Fibroblast of skin of left quadriceps (primary cell): ENCODE measurements at places on chromosomes 11 and 22.

DNA sequence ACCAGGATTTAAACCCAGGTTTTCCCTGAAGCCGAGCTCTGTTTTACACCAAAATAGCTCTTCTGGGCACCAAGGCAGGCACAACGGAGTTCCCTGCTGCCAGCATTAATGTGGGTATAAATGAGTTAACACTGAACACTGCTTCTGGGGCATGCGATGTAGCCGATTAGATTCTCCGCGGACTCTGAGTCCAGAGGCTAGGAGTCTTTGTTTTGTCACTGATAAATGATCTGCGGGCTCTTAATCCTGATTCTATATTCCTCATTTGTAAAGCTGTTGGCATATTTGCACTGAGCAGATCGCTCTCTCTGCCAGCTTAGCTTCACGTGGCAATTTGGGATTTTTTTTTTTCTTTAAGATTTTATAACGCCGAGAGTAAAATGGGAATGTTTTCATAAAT is 16.8 kb upstream of the LDLRAD3 start:
- DNase-seq = no peak

DNA sequence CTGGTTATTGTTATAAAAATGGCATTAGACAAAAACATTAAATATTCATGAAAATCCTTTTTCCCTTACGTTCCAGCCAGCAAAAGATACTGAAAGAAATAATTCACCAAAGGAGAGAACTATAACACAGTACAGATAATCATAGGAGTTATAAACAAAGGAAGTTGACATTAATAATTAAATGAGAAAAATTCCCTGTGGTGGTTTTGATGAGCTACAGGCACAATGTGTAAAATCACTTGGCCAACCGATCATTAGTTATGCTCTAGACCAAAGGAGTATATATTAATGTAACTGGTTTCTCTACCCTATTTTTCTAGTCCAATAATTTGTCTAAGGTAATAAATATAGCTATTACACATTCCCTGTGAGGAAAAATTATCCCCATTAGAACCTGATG is 534.7 kb downstream of the CNTN5 start:
- DNase-seq = no peak

GRCh38 chr11:89358761-89359160 is 132.4 kb downstream of the NOX4 start:
- no peak for DNase-seq

DNA sequence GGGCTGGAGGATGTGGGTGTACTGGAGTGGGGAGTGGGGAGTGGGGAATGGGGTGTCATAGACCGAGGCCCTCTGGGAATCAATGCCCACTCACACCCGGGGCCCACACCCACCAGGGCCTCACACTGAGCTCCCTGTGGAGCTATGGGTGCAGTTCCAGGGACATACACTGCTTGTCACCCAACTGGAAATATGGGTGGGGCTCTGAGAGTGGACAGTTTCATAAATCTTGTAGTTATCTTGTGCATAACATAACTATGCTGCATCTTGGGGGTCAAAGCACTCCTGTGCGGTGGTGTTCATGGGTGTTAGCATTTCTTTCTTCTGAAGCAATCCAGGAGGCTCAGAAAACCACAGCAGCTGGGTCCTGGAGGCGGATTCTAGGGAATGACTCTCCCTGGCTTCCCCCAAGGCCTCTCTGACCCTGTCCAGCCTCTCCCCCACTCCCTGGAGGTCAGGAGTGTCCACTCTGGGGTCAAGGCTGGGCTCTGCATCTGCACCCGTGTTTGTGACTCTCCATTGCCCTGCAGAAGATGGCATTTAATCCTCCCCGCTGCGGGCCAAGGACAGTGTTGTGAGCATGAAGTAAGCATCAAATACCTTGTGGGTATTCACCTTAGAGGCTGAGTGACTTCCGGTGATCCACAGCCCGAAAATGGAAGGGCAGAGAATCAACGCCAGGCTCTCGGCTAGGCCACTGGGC is 172.5 kb downstream of the CTTN start:
- no peak for DNase-seq

DNA sequence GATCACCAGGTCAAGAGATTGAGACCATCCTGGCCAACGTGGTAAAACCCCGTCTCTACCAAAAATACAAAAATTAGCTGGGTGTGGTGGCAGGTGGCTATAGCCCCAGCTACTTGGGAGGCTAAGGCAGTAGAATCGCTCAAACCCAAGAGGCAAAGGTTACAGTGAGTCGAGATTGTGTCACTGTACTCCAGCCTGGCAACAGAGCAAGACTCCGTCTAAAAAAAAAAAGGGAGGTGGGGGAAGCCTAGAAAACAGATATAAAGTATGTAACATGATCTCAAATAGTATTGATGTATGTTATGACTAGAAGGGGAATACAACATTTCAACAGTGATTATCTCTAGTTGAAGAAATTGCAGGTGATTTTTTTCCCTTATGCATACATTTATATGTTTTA is 61.4 kb downstream of the SLC1A2 start:
- no peak for DNase-seq

- no peak for DNase-seq
These were observed 14.4 kb downstream of the GRAP2 start for GRCh38 chr22:39915295-39915726.

DNA sequence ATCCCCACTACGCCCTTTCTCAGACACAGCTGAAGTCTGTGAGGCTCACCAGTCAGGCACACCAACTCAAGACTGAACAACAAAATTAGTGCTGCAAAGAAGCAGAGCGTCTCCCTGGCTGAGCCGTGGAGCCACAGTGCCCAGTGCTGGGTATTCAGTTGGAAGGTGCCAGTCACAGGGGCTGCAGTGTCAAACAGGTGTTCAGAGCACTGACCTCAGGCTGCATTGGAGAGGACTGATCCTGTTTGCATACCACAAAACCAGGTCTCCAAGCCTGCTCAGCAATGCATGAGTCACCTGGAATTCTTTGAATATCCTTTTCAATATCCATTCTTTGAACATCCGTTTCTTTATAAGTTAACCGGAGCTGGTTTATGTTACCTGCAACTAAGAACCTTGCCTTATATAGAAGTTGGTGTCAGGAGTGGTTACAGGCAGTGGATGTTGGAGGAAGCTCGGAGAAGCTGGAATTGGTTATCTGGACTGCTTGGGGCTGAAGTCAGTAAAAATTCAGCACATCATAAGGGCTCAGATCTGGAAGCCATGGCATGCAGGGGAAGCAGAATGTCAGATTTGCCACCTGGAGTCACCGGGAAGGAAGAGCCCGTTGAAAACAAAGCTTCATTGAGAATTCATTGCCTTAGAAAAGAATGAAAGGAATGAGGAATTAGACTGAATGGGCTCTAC is 30.3 kb downstream of the PDGFB start:
- no peak for DNase-seq

DNA sequence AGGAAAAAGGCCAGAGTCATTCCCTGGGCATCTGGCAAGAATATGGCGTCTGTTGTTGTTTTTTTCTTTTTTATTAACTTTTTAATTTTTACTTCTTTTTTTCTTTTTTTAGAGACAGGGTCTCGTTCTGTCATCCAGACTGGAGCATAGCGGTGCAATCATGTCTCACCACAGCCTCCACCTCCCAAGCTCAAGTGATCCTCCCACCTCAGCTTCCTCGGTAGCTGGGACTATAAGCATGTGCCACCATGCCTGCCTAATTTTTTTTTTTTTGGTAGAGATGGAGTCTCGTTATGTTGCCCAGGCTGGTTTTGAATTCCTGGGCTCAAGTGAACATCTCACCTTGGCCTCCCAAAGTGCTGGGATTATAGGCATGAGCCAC is 54.0 kb upstream of the PRDM11 start:
- DNase-seq = no peak

DNA sequence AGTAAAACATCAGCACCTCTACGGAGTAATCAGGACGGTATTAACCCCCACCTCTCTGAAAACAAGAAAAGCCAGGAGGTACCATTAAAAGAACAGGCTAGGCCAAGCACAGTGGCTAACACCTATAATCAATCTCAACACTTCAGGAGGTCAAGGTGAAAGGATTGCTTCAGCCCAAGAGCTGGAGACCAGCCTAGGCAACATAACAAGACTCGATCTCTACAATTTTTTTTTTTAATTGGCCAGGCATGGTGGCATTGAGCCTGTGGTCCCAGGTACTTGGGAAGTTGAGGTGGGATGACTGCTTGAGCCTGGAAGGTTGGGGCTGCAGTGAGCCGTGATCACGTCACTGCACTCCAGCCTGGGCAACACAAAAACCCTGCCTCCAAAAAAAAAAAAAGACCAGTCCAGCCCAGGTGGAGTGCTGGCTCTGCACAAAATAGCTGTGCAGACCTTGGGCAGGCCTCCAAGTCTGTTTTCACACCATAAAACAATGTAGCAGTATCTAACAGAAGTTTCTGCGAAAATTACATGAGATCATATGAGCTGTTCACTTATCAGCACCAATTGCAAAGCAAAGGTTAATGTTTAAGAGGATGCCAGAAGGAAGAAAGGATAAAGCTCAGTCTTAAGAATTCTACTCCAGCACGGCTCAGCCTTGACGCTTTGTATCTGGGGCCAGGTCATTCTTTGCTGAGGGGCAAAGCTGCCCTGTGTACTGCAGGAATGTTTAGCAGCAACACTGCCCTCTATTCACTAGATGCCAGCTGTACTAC is 14.8 kb downstream of the CHKA start:
- DNase-seq = no peak

- DNase-seq = no peak
These were observed 86.0 kb upstream of the CADM1 start for GRCh38 chr11:115590254-115590653.

GRCh38 chr11:107222431-107222830 is 204.2 kb upstream of the GUCY1A2 start:
- DNase-seq = no peak

- no peak for DNase-seq
These were observed 81.1 kb downstream of the BDNF start for GRCh38 chr11:27619039-27619574.

- DNase-seq = no peak
These were observed 703.4 kb downstream of the NTM start for GRCh38 chr11:132073787-132074186.

- DNase-seq = peak; percentile 13
These were observed 46.6 kb upstream of the TCF20 start for GRCh38 chr22:42317008-42317407.

DNA sequence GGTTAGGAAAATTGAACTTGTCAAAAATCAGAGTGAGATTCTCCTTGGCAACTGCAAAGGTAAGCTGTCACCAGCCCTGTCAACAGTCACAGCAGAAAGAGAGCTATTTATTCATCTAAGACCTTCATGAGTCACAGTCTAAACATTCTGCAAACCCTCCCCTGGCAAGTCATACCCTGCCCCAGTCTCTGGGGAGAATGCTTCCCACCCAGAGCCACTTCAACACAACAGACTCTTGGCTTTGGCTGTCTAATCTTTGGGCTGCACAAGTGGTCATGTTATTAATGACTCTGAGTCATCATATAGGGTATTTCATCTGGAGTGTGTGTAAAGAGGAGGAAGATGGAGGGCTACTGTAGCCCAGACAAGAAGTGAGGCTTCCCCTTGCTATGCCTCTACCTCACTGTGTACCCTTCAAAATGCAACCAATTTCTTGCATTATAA is 153.4 kb downstream of the CCDC34 start:
- peak; percentile 95 for DNase-seq

GRCh38 chr11:118657238-118657637 is 22.2 kb downstream of the TREH start:
- no peak for DNase-seq

GRCh38 chr11:4809246-4809645 is 5.1 kb upstream of the OR52R1 start:
- DNase-seq = no peak

DNA sequence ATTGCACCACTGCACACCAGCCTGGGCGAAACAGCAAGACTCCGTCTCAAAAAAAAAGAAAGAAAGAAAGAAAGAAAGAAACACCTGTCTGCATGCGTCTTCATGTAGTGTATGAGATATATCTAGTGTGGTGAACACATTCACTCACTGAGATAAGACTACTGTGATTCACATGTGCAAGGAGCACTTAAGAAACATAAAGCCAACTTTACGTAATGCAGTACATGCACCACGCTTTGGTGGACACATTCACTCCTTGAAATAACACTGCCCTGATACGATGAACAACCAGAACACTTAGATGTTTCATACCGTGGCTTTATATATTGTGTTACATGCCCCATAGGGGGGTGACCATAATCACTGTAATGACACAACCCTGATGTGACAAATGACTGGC is 96.0 kb downstream of the MICAL3 start:
- no peak for DNase-seq

GRCh38 chr11:69770540-69770939 is 4.6 kb downstream of the FGF4 start:
- DNase-seq = no peak

DNA sequence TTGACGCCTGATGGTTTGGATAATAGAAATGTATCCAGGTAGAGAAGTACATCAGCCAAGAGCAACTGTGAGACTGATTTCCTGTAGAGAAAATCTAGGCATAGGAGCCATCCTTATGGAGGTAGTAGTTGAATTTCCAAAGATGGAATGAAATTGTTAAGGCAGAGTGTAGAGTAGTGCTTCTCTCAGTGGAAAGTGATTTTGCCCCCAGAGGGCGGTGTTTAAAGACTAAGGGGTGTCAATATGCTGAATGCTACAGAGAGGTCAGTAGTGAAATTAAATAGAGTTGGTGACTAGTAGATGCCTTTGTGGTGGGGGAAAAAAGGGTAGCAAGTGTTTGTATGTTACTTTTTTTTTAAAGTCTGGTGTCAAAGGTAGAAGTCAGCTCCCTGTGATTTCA is 54.5 kb downstream of the TRIM44 start:
- DNase-seq = no peak

GRCh38 chr11:119772076-119772475 is 43.1 kb upstream of the NECTIN1 start:
- DNase-seq = no peak

- no peak for DNase-seq
These were observed 19.2 kb upstream of the RRAS2 start for GRCh38 chr11:14378171-14378570.

- no peak for DNase-seq
These were observed 71.3 kb downstream of the ETS1 start for GRCh38 chr11:128515826-128516778.

DNA sequence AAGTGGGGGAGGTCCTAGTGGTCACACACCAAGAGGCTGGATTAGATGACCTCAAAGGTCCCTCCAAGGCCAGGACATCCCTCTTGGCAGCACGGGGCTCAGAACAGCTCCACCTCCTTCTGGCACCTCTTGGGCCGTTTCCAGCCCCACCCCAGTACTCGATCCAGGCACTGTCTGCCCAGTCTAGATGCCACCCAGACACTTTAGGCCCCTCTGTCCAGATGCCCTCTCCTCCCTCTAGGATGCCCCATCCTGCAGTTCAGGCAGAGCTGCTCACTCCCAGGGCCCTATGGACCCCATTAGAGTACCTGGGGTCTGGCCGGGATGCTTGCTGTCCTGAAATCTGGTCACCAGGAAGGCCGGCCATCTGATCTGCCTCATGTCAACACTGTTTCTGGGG is 34.7 kb upstream of the PRR5 start:
- no peak for DNase-seq

- DNase-seq = no peak
These were observed 529.8 kb upstream of the CADM1 start for GRCh38 chr11:116033931-116034553.

- DNase-seq = no peak
These were observed 113.8 kb upstream of the SLC5A12 start for GRCh38 chr11:26835611-26836010.

GRCh38 chr11:70078095-70078780 is at the start of gene ANO1:
TSS of gene ANO1 (plus strand) at chr11:70078317. CDS start at chr11:70078607, 290 bp downstream.
- DNase-seq = no peak
